NCI-H1436 treated with DMSO at 0.1 percent for 48 hours (cell line): ENCODE measurements at places on chromosomes 2 and 18.

DNA sequence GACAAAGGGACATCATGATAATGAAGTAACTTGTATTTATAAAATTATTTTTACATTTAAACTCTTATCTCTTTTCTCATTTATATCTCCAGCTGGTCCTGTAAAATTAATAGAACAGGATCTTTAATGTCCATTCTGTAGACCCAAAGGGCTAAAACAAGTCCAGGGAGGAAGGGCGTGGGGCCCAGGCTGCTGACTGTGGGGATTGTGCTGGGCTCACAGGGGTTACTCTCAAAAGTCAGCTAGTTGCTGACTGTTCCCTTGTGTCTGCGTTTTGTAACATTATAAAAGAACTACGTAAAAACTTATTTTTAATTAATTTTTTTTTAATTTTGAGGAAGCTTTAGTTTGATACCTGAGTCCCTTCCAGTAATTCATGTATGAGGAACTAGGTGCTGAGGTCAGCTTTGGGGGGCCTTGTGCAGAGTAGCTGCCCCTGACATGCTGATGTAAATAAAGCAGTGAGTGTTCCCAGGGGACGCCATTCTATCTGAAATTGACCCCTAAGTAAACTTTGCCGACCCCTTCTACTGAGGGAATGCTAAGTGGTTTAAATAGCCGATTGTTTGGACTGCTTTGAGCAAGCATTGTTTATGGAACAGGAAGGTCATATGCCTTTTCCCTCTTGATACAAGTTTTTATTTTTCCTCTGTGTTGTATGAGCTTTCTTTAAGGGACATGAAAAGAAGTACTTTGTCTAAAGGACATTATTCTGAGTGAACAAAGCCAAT, 56.4 kb downstream of the MERTK start:
- no peak for DNase-seq

DNA sequence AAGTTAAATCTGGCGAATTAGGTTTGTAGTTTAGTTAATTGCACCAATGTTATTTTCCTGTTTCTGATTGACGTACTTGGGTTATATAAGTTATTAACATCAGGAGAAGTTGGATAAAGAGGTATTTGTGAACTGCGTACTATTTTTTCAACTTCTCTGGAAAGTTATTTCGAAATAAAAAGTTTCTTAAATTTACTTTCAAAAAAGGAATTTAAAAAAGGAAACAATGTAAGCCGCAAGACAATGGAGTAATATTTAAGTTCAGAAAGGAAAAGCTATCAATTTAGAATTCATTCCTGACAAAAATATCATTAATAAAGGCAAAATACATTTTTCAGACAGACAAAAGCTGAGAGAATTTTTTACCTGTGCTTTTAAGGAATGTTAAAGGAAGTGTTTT, 47.7 kb downstream of the RAB10 start:
- no peak for DNase-seq

DNA sequence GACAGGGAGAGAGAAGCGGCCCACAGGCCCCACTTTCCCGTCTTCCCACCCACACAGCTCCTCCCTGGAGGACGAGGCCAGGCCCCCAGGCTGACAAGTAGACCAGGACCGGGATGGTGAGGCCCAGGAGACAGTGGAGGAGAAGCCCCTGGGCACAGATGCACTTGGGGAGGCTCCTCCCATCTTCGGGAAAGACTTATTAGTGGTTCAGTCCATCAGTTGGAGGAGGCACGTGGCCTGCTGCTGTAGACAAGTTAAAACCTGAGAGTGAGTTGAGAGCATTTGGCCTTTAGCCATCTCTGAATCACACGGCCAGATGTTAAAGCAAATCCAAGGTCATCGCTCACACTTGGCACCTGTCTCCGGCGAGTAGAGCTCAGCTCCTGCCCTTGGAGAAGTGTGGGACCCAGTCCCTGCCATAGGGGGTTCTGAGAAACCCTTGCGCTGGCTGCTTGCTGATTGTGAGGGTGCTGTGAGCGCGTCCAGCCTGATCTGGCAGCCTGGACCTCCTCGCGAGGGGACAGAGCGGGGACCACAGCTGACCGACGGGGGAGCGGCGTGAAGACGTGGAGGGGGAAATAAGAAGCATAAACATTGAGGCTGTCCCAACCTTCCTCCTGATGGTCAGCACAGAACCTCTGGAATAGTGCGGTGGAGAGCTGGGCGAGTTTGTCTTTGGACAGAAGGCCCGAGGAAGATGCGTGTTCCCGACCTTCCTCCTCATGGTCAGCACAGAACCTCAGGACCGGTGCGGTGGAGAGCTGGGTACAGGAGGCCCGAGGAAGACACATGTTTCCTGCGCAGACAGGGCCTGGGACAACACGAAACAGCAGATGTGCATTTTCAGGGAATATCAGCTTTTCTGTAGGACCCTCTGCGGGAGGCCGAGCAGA, 24.7 kb upstream of the ALLC start:
- peak; percentile 14 for DNase-seq

GRCh38 chr2:51263951-51264350, 232.0 kb upstream of the NRXN1 start:
- peak; percentile 65 for DNase-seq

DNA sequence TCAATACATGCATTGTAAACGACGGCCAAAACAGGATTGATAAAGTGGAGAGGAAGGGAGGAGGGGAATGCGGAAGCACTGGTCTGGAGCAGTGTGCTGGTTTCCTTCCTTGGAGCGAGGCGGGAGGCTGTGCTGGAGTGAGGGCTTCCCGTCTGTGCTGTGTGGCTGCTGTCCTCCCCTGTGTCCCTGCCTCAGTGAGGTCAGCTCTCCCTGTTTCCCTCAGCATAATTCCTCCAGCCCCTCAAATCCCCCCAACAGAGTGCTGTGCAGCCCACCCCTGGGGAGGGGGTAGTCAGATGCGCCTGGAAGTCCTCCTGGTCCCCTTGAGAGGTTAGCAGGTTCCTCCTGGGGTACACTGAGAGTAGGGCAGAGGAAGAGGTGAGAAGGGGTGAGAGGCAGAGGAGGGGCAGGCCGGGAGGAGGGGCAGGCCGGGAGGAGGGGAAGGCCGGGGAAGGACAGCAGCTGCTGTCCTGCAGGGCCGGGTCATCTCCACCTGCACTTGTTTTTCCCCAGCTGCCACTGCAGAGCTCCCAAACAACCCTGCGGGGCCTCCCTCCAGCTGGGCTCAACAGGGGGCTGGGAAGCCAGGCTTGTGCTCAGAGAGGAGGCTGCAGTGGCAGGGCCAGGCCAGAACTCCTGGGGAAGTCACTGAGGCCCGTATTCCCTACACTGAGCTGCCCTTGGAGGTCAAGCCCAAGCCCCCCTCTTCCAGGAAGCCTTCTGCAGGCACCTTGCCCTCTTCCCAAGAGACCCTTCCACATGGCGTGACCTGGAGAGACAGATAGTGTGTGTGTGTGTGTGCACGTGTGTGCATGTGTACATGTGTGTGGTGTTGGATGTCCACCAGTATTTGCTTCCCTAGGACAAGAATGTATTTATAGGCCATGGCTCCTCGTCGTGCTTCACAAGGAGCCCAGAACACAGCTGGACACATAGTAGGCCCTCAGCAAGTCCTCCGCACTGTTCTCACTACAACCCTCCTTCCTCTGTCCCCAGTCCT, 13.2 kb upstream of the ATP6V1B1 start:
- DNase-seq = no peak

- DNase-seq = no peak
Observed at GRCh38 chr2:217632043-217632442, 370.8 kb downstream of the TNS1 start.

DNA sequence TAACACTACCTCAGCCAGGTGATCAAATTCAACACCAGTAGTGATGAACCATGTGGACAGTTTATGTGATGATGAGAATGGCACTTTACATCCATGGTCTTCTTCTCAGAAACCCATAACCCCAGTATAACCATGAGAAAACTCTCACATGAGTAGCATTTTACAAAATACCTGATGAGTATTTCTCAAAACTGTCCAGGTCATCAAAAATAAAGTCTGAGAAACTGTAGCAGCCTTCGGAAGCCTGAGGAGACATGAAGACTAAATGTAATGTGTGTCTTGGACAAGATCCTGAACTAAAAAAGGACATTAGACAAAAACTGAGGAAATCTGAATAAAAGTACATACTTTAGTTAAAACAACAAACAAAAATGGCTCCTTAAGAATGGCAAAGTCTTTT, 108.9 kb downstream of the CTNNA2 start:
- no peak for DNase-seq

GRCh38 chr2:172753610-172754009, 18.0 kb downstream of the RAPGEF4 start:
- no peak for DNase-seq

DNA sequence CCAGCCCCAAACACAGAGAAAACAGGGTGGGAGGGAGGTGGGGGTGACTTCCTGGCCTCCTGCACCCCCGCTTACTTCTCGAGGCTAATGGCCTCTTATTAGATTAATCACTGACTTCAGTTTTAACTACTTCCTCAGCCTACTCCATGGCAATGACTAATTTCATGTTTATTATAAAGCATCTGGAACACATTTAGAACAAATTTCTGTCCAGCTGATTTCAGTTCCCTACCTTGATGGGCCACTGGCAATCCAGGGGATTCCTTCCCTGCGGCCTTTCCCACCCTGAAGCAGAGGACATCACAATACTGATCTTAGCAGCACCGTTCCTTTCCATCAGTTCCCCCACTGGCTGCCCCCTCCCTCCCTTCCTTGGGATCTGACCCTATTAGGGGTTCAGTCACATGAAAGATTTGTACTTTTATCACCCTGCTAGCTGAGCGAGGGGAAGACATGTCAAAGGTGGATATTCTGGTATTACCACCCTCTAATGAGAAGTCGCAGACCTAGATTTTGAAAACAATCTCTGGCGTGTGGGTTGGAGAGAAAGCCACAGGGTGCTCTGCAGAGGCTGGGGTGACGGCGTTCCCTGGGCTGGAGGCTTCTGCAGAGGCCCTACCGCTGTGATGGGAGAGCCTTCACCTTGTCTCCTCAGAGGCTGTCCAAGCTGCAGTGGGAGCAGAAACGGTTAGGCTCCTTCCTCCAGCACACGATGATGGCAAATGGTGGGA, 67.6 kb downstream of the KIAA2012 start:
- DNase-seq = no peak

DNA sequence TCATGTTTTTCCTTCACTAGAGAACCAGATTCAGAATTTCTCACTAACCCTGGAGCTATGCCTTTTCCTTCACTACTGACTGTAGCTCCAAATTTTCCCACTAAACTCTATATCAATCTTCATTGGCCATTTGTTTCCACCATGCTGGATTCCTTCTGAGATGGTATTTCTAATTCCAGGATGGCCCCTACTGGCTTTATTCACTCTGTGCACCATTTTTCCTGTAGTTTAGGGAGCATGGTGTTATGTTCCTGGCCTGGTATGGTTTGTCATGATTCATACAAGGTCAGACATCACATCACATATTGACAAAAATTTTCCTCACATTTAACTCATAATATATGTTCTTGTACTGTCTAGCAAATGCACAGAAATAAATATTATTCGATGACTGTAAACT, 229.2 kb upstream of the TFPI start:
- no peak for DNase-seq

- no peak for DNase-seq
Observed at GRCh38 chr2:190435031-190435670, 27.0 kb downstream of the MFSD6 start.

DNA sequence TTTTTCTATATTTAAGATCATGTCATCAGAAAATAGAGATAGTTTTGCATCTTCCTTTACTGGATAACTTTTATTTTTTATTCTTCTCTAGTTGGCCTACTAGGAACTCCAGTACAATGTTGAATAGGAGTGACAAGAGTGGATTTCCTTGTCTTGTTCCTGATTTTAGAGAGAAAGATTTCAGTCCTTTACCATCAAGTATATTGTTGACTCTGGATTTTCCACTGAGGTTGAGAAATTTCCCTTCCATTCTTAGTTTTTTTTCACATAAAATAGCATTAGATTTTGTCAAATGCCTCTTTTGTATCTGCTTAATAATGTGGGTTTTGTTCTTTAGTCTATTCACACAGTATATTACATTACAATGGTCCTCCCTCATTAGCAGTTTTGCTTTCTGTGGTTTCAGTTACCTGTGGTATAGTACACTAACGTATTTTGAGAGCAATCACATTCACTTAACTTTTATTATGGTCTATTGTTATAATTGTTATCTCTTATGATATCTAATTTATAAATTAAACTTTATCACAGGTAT, 105.5 kb downstream of the THADA start:
- DNase-seq = no peak

DNA sequence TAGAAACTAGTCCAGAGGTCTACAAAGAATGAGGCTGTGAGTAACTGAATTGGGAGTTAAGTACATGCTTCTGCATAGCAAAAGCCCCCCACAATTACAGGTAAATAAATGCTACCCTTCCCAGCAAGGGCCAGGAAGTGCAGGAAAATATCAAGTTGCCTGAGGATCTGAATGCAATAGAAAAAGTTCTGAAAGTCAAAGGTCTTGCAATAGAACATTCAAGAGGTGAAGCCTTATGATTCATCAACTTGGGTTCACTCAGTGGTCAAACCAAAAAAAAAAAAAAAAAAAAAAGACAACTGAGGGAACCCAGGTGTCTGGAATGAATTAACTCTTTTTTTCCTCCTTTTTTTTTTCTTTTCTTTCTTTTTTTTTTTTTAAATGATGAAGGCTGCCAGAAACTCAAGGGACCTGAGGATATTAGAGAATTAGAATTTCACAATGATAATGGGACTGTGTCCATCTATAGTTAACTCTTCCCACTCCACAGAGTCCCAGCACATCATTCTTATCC, 42.9 kb upstream of the RFX8 start:
- no peak for DNase-seq

- DNase-seq = no peak
Observed at GRCh38 chr2:64383016-64383591, 70.9 kb upstream of the LGALSL start.

DNA sequence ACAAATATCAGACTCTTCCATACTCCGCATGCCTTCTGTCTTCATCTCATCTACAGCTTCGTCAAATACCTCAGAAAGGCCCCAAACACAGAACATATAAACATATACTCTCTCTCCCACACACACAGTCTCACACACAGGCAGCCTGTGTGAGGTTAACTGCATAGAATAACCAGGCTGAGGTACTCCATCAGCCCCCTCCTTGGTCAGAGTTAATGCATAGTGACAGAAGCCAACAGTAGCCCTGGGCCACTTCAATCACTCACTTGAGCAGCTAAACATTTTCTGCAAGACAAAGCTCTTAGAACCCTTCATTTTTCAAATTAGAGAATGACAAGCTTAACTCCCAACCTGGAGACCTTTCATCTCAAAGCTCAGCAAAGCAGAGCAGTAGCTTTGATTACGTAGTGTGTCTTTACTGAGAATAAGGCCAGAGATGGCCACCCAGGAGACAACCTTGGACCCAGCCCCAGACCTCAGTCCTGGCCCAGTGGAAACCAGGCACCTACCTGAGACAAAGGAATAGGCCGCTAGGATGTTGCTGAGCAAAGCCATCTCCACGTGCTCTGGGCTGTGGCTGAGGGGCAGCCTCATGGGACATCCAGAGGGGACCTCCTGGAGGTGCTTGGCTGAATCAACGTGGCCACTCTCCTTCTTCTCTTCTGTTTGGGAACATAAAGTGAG, 43.0 kb downstream of the EVA1A start:
- DNase-seq = no peak

GRCh38 chr2:50672282-50672681, 359.6 kb downstream of the NRXN1 start:
- DNase-seq = no peak
